ENCODE measurements at places on chromosomes 6 and 20. TPM values are rescaled to one million over a fixed set of nuclear protein-coding genes. Genes with fewer than 3 reads are reported as not detected.

GRCh38 chr20:5180421-5180820, 53.6 kb downstream of the CDS2 start:
- no peak for DNase-seq

SRSF12 gene
- total RNA-seq, result 0.09 TPM

- DNase-seq, result no peak
Measured at GRCh38 chr6:797479-798077, 104.6 kb upstream of the EXOC2 start.

GRCh38 chr20:39289316-39289715, 327.2 kb downstream of the DHX35 start:
- DNase-seq, result no peak

GRCh38 chr6:162683135-162683534, 44.4 kb downstream of the PRKN start:
- DNase-seq, result no peak

SLC35D3 gene
- not detected for total RNA-seq

OR12D3 gene
- not detected for total RNA-seq

- DNase-seq, result no peak
Measured at GRCh38 chr20:43940518-43941225, 26.0 kb downstream of the TOX2 start.

- no peak for DNase-seq
Measured at GRCh38 chr20:8545212-8545611, 413.1 kb downstream of the PLCB1 start.

- DNase-seq, result no peak
Measured at GRCh38 chr6:31874836-31875572, 3.8 kb downstream of the SLC44A4 start.

DNA sequence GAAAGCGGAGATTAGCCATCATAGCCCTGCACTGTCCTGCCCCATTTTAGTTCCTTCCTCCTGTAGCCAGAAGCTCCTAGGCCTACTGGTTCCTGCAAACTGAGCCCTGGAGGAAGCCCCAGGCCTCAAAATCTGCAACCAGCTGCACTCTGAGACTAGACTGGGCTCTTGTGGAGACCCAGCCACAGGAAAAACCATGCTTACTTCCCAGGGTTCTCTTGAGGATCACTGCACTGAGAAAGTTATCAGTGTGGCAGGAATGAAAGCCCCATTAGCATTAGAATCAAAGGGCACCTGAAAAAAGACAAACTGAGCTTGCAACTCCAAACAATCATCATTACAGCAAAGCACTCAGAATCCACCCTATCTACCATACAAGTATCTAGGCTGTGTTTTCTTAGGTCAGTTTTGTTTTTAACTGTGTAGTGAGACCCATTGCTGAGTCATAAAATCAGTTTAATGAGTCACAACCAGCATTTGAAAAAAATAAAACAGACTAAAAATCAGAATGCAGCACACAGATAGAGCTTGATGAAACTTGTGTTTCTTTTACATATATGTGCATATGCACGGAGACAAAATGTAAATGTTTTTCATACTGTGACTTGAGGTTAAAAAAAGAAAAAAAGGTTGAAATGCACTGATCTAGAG, 91.0 kb downstream of the UNC5CL start:
- DNase-seq, result no peak

GRCh38 chr6:167113047-167113754, 9.7 kb upstream of the CCR6 start:
- no peak for DNase-seq

SRXN1 gene
- 20.0 TPM for total RNA-seq

GRCh38 chr6:111210194-111210728, 123.0 kb downstream of the SLC16A10 start:
- no peak for DNase-seq

- DNase-seq, result no peak
Measured at GRCh38 chr20:47445291-47445690, 56.4 kb upstream of the NCOA3 start.

GRCh38 chr20:59001449-59002171, 5.4 kb downstream of the CTSZ start:
- DNase-seq, result no peak

DUSP15 gene
- not detected for total RNA-seq

GRCh38 chr6:132270726-132271402, 130.4 kb downstream of the MOXD1 start:
- DNase-seq, result no peak

DNA sequence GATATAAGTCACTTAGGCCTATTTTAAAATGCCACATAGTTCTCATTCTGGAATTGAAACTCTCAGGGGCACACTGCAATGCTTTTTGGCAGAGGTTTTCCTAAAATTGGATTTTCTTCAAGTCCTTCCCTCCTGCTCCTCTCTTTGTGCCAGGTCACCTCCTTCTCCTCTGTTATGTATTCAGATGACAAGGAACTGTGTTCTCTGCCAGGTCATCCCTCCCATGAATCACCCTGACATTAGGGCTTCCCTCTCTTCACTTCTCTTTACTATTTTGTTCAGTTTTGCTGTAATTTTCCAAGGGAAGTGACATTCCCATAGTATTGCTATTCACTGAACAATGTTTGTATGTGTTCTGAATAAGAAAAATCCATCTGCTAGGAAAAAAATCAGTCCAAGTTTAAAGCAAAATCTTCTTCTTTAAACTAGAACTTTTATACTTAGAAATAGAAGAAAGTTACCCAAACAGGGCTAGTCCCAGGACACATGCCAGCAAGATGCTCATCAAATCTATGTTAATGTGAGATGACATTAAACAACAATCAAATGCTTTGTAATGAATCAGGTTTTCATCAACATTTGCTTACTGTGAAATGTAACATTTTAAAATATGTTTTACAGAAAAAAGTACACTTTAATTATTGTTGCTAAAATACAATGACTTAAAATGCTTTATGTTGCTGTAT, 461.1 kb downstream of the MMUT start:
- DNase-seq, result no peak

Data from activated T-helper 2 cell treated with anti-CD3 and anti-CD28 coated beads, Interferon-gamma antibody, Interleukin-2, Interleukin-4, amounts not matched to agents 10 μg/mL and 5 μg/mL and 100 μg/mL, durations not matched to agents 14 hours and 24 hours and 36 hours (primary cell).